Ureter (tissue), 1 donor: ENCODE measurements at places on chromosomes 5 and 9. TPM values are rescaled to one million over a fixed set of nuclear protein-coding genes. Genes with fewer than 3 reads are reported as not detected.

Gene FOXD4L4
- total RNA-seq: 0.47 TPM

Gene TRIM52
- total RNA-seq: 22.5 TPM

Gene GKAP1
- 9.5 TPM for total RNA-seq

Gene WNT8A
- total RNA-seq: not detected

Gene SH2D3C
- total RNA-seq: 15.7 TPM

Gene SOX30
- total RNA-seq: 0.52 TPM
